ENCODE measurements at places on chromosomes 3 and 15. TPM values are rescaled to one million over a fixed set of nuclear protein-coding genes. Genes with fewer than 3 reads are reported as not detected.

KIF23 gene
- not detected for polyA plus RNA-seq

TGM5 gene
- polyA plus RNA-seq = not detected

PRSS50 gene
- polyA plus RNA-seq = not detected

CP gene
- not detected for polyA plus RNA-seq

ANKRD34C gene
- polyA plus RNA-seq = not detected

CLDN16 gene
- not detected for polyA plus RNA-seq

- H3K36me3 ChIP-seq = no peaks in the 10 kb centered on the region
- DNase-seq = no peak
- H3K27me3 ChIP-seq = no peaks in the 10 kb centered on the region
- H3K4me1 ChIP-seq = no peaks in the 10 kb centered on the region
Observed at GRCh38 chr3:123841476-123842238, 42.5 kb downstream of the MYLK start.

GRCh38 chr3:15755181-15755580, 42.6 kb downstream of the ANKRD28 start:
- H3K4me1 ChIP-seq = peaks cover 17% of the 10 kb centered on the region
- H3K27ac ChIP-seq = no peak overlapping the region
- peaks cover 14% of the 10 kb centered on the region for H3K36me3 ChIP-seq
- no peaks in the 10 kb centered on the region for H3K27me3 ChIP-seq

GRCh38 chr3:39754549-39754948, 54.9 kb upstream of the MYRIP start:
- H3K27ac ChIP-seq = no peak overlapping the region
- H3K4me3 ChIP-seq = no peak overlapping the region
- no peaks in the 10 kb centered on the region for H3K27me3 ChIP-seq
- H3K36me3 ChIP-seq = no peaks in the 10 kb centered on the region

- no peak overlapping the region for H3K27ac ChIP-seq
- DNase-seq = peak; percentile 91
- peaks cover 9% of the 10 kb centered on the region for H3K4me1 ChIP-seq
Observed at GRCh38 chr3:46488735-46489361, 8.9 kb upstream of the RTP3 start.

DNA sequence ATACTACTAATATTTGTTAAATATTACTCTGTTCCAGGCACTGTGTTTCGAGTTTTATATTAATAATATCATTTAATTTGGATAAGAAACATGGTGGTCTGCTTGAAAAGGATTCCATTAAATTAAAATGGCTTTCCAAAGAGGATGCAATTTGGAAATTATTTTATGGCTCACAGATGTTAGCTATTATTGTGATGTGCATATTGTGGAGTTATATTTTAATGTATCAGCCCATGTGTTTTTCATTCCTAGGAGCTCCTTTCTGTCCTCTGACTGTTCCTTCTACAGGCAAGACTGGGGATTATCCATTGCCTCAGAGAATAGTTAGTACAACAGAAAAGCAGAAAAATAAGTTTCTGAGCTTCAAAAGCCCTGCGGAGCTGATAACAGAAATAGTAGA, 376.7 kb upstream of the PDZRN3 start:
- DNase-seq = no peak
- H3K27me3 ChIP-seq = no peaks in the 10 kb centered on the region
- H3K4me3 ChIP-seq = no peak overlapping the region

DNA sequence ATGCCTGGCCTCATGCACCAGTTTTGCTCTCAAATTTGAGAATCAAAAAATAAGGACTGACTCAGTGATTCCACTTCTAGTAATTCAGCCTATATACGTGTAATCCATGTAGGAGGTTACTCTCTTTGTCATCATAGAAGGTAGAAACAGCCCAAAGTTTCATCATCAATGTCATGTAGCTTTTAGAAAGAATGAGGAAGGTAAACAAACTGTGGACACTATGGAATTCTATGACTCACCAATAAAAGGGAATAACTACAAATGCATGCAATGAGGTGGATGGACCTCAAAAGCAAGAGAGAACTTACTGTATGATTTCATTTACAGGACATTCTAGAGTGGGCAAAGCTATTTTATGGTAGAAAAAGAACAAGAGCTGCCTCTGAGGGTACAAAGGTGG, 93.2 kb upstream of the LRIG1 start:
- no peak overlapping the region for H3K27ac ChIP-seq
- DNase-seq = no peak
- H3K4me3 ChIP-seq = no peak overlapping the region
- H3K36me3 ChIP-seq = no peaks in the 10 kb centered on the region
- H3K4me1 ChIP-seq = no peaks in the 10 kb centered on the region

DNA sequence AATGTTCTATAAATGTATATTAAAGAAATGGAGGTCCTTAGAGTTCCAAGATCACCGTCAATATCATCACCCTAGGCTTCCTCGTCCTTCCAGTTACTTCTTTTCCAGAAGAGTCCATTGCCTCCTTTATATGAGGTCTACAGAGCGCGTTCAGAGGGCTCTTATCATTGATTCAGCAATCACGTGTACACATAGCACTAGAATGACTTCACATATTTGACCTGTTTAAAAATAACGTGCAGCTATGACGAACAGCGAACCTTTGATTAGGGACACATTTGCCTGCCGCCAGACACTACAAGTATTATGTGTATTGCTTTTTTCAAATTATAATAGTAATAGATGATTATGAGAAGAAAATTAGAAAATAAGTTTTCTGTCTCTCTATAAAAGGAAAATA, 26.0 kb downstream of the IGF1R start:
- H3K27ac ChIP-seq = no peak overlapping the region
- H3K36me3 ChIP-seq = no peaks in the 10 kb centered on the region
- H3K4me3 ChIP-seq = no peak overlapping the region
- peaks cover 4% of the 10 kb centered on the region for H3K4me1 ChIP-seq

GRCh38 chr15:84398763-84399701, 163.5 kb downstream of the GOLGA6L4 start:
- no peak overlapping the region for H3K27ac ChIP-seq
- H3K4me3 ChIP-seq = no peak overlapping the region
- H3K27me3 ChIP-seq = no peaks in the 10 kb centered on the region

DNA sequence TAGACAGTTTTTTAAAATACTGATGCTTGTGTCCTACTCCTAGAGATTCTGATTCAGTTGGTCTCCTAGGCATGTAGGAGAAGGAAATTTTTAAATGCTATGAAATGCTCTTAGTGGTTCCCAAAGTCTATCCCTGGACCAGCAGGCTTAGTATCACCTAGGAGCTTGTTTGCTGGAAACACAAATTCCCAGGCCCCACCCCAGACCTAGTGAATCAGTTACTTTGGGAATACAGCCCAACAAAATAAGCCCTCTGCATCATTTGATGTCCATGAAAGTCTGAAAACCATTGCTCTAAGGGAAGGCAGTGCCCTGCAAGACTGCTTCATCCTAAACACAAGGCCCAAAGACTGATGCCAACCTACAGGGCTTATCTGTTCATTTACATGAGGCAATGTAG, 36.3 kb downstream of the CCNL1 start:
- DNase-seq = no peak
- peaks cover 1% of the 10 kb centered on the region for H3K4me1 ChIP-seq
- no peak overlapping the region for H3K27ac ChIP-seq
- peaks cover 9% of the 10 kb centered on the region for H3K27me3 ChIP-seq

GRCh38 chr3:138397983-138398382, 36.4 kb upstream of the ESYT3 start:
- H3K4me3 ChIP-seq = no peak overlapping the region
- no peaks in the 10 kb centered on the region for H3K4me1 ChIP-seq
- H3K27me3 ChIP-seq = peaks cover 17% of the 10 kb centered on the region
- H3K27ac ChIP-seq = no peak overlapping the region

DNA sequence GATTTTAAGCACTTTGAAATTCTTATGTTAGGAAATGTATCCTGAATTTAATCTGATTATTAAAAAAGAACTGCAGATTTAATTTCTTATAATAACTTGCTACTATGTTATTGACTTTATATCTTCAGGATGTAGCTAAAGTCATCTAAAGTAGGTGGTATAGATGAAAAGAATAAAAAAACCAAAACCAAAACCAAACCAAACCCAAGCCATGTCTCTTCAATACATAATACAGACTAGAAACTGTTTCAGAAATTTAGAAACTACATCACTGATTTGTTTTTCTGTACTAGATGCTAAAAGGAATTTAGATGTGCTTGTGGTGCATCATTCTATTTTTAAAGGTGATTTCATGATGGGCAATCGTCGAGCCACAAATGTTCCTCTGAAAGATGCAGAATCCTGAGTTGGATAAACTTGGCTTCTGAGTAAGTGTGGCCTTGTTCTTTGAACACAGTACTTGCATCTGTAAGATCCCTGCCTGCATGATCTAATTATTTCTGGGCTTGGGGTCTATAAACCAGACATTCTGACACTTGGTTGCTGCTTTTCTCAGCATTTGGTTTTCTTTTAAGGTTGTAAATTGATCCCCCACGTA, 287.1 kb upstream of the SUCLG2 start:
- DNase-seq = no peak
- H3K27me3 ChIP-seq = no peaks in the 10 kb centered on the region

DNA sequence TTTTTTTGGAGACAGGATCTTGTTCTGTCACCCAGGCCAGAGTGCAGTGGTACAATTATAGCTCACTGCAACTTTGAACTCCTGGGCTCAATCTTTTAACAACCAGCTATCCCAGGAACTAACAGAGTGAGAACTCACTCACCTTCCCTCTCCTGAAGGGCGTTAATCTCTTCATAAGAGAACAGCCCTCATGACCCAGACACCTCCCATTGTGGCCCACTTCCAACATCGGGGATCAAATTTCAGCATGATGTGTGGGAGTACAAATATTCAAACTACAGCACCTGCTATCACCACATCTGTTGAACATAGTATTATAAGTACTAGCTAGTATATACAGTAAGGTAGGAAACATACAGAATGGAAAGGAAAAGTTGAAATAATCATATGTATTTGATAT, 132.5 kb downstream of the DOCK3 start:
- H3K4me3 ChIP-seq = no peak overlapping the region
- DNase-seq = no peak
- H3K27me3 ChIP-seq = peaks cover 7% of the 10 kb centered on the region

DNA sequence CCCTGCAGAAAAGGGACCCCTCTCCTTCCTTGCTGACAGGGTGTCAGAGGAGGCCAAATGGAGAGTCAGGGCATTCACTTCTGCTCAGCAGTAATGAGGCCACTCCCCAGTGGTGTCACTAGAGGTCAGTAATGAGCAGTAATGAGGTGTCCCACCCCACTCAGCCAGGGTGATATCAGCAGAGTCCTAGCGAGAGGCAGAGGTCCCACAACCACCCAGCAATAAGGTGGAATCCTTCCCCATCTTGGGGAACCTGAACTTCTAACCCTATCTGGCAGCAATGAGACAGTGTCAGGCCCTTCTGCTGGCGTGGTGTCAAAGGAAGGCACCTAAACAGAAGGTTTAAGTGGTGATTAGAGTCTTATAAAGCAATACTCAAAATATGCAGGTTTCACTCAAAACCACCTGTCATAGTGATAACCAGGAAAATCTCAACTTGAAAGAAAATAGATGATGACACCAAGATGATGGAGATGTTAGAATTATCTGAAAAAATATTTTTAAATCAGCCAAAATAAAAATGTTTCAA, 12.9 kb downstream of the OCA2 start:
- H3K4me1 ChIP-seq = peaks cover 11% of the 10 kb centered on the region
- H3K36me3 ChIP-seq = peaks cover 20% of the 10 kb centered on the region
- H3K4me3 ChIP-seq = no peak overlapping the region
- peaks cover 70% of the 10 kb centered on the region for H3K27me3 ChIP-seq

DNA sequence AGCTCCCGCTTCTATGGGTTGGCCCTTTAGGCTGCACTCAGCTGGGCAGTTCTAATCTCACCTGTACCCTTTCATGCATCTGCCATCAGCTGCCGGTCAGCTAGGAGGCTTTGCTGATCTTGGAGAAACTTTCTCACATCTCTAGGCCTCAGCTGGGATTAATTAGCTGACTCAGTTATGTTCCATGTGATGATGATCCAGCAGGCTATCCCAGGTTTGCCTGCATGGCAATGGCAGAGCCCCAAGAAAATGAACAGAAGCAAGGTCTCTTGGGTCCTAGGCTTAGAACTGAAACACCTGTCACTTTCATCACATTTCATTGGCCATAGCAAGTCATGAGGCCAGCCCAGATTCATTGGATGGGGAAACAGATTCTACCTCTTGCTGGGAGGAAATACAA, 304.6 kb upstream of the TBC1D5 start:
- H3K36me3 ChIP-seq = no peaks in the 10 kb centered on the region
- H3K27me3 ChIP-seq = no peaks in the 10 kb centered on the region
- H3K4me1 ChIP-seq = peaks cover 11% of the 10 kb centered on the region
- no peak overlapping the region for H3K27ac ChIP-seq
- H3K4me3 ChIP-seq = no peak overlapping the region

GRCh38 chr3:154898443-154898842, 181.7 kb upstream of the MME start:
- H3K27me3 ChIP-seq = no peaks in the 10 kb centered on the region
- no peaks in the 10 kb centered on the region for H3K4me1 ChIP-seq
- no peak for DNase-seq
- no peaks in the 10 kb centered on the region for H3K36me3 ChIP-seq

- no peaks in the 10 kb centered on the region for H3K4me1 ChIP-seq
- no peak overlapping the region for H3K27ac ChIP-seq
- H3K4me3 ChIP-seq = no peak overlapping the region
- H3K36me3 ChIP-seq = no peaks in the 10 kb centered on the region
- no peaks in the 10 kb centered on the region for H3K27me3 ChIP-seq
Observed at GRCh38 chr15:61205346-61205921, 23.7 kb downstream of the RORA start.

DNA sequence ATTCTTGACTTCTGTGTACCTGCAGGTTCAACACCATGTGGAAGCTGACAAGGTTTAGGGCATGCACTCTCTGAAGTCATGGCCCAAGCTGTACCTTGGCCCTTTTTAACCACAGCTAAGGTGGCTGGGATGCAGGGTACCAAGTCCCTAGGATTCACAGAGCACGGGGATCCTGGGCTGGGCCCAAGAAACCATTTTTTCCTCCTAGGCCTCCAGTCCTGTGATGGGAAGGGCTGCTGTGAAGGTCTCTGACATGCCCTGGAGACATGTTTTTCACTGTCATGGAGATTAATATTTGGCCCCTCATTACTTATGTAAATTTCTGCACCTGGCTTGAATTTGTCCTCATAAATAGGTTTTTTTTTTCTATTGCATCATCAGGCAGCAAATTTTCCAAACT, 937.5 kb upstream of the ROBO1 start:
- H3K36me3 ChIP-seq = no peaks in the 10 kb centered on the region
- no peaks in the 10 kb centered on the region for H3K4me1 ChIP-seq
- no peak for DNase-seq
- no peak overlapping the region for H3K4me3 ChIP-seq
- no peak overlapping the region for H3K27ac ChIP-seq
- no peaks in the 10 kb centered on the region for H3K27me3 ChIP-seq

- H3K4me3 ChIP-seq = peak overlapping the region; percentile 97
- H3K36me3 ChIP-seq = no peaks in the 10 kb centered on the region
- DNase-seq = no peak
- peaks cover 51% of the 10 kb centered on the region for H3K4me1 ChIP-seq
Observed at GRCh38 chr3:52535411-52536111, 844 bp upstream of the UQCC5 start.

All from naive B cell (primary cell).